Stimulated activated CD8-positive, alpha-beta memory T cell treated with anti-CD3 and anti-CD28 coated beads, Interleukin-2, amount 100 ng/mL, for 1 hour (primary cell): ENCODE measurements at places on chromosomes 16 and 17.

- peak; percentile 28 for DNase-seq
These were observed 38.4 kb upstream of the CSNK2A2 start for GRCh38 chr16:58236231-58236690.

DNA sequence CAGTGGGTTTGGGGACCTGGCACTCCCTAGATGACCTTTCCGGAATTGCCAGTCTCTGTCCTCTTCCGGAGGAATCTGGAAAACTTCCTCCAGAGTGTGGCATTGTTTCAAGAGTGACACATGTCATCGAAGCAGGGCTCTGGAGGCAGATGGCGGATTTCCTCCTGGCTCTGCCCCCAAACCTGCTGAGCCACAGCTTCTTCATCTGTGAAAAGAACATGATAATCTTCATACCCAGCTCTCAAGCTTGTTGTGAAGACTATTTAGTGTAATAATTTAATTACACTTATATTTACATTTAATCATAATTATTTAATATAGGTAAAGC, 19.7 kb upstream of the TEX2 start:
- DNase-seq, result no peak

GRCh38 chr17:56141046-56141839, 12.0 kb upstream of the ANKFN1 start:
- no peak for DNase-seq

- no peak for DNase-seq
These were observed 1.1 kb downstream of the ZCCHC14 start for GRCh38 chr16:87491522-87492290.

DNA sequence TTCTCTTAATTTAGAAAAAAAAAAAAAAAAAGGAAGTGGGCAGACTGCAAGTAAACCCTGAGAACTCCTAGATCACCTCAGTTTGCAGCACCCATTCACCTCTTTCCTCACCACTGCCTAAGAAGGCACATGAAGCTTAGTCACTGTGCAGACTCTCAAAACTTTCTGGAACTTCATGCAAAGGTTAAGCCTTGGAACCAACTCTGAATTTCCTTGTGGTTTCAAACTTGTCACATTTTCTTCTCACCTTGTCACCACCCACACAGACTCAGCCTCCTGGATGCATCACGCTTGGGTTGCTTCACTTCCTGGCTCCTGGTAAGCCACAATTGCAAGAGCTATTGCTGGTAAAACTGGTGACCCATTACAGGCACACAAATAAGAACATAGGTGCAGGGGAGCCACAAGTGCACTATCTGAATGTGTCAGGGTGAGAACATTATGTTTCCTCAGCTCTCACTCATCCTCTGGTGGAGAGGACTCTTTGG, 15.0 kb upstream of the CPD start:
- DNase-seq, result peak; percentile 54

DNA sequence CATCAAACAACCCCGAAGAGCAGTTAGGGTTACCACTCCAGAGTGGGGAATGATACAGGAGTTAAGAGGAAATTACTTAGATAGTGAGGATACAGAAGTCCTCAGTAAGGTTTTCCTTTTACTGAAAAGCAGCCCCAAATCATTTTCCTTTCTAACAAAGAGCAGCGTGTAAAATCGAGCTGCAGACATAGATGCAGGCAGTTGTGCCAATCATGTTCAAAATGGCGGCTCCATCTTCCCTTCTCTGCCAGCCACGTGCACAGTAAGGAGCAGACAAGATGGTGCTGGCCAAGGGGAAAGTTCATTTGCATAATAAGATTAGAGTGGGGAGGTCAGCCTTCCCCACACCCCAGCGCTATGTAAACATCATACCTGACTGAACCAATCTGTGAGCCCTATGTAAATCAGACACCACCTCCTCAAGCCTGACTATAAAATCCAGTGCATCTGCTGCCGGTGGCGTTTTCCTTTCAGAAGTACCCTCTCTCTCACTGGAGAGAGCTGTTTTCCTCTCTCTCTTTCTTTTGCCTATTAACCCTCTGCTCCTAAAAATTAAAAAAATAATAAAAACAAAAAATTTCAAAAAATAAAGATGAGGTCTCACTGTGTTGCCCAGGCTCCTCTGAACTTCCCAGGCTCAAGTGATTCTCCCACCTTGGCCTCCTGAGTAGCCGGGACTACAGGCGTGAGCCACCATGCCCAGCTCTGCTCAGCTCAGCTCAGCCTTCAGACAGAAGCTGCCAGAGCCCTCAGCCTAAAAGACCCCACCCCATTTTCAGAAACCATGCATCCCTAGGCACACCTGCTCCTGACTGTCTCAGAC, 2.6 kb upstream of the SRL start:
- no peak for DNase-seq

GRCh38 chr16:49670627-49671026, 185.3 kb downstream of the ZNF423 start:
- no peak for DNase-seq

DNA sequence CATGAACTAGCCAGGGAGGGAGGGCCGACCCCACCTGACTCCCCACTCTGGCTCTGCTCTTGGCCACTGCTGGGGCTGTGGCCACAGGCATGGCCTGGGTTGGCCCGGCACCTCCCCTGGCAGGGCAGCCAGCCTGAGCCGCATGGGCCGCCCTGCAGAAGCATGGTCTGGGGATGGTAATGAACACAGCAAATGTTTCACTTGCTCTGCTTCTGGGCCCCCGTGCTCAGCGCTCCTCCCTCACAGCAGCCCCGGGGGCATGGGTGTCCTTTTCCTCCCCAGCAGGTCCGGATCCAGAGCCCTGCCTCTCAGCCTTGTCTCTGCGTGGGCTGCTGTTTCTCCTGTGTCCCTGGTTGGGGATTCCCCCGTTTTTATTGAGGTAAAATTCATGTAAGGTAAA, 30.9 kb upstream of the KCNJ12 start:
- no peak for DNase-seq

- no peak for DNase-seq
These were observed 41.2 kb upstream of the NDRG4 start for GRCh38 chr16:58458606-58459343.

GRCh38 chr17:81471818-81472456, 40.7 kb downstream of the ACTG1 start:
- no peak for DNase-seq

- no peak for DNase-seq
These were observed 17.9 kb downstream of the HSF5 start for GRCh38 chr17:58470356-58470755.

GRCh38 chr16:5349101-5349500, 251.5 kb upstream of the EEF2KMT start:
- DNase-seq, result no peak

- no peak for DNase-seq
These were observed 7.6 kb downstream of the EXOC7 start for GRCh38 chr17:76095943-76096342.

DNA sequence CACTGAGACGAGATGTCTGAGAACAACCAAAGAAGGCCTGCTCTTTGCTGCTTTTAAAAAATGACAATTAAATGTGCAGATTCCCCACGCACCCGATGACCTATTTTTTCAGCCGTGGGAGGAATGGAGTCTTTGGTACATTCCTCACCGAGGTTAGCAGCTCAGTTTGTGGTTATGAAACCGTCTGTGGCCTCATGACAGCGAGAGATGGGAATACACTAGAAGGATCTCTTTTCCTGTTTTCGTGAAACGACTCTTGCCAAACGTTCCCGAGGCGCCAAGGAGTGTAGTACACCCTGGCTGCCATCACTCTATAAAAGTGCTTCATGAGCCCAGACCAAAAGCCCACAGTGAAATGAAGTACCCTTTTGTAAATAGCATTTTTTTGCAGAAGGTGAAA, 87.8 kb downstream of the CRISPLD2 start:
- DNase-seq, result no peak

DNA sequence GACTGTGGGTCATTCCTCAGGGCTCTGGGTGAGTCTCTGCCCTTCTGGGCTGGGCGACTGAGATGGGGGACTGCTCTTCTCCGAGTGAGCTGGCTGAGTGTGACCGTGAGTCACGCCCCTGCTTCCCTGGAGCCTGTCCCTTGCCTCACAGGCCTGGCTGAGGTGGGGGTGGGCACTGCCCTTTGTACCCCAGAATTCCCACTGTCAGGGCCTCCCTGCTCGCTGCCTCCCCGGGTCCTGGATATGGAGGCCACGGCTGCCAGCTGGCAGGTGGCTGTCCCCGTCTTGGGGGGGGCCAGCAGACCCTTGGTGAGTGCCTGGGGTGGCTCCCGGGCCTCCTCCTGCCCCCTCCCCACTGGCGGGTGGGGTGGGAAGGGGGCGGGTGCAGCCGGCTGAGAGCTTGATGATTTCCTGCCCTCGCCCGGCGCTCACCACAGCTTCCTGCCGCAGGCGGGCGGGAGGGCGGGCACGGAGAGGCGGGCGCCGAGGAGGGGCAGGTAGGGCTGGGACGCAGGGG, at the start of gene LAT:
LAT (plus strand) TSS at position 434 of the 517 bp plus-strand sequence. CDS start 366 bp downstream, outside the sequence.
- peak; percentile 67 for DNase-seq

GRCh38 chr17:81044428-81044763, 9.4 kb downstream of the BAIAP2 start:
- no peak for DNase-seq
